ENCODE measurements at places on chromosomes 6 and 20.

GRCh38 chr6:52536424-52536916 lies 40.4 kb downstream of the TRAM2 start:
- DNase-seq, result no peak

DNA sequence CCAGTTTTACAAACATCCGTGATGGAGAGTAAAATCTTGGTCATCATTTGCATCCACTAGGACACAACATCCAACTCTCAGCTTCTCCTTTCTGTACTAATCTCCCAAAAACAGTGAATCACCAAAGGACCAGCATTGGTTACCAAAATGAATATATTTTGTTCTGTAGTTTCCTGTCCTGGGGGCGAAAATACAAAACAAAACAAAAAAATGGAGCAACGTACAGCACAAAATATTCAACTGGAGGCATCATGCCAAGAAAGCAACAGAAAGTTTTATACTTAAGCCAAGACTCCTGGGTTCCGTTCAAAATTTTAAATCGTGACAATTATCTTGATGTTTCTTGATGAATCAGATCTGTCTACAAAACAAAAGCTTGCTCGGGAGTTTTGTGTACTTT lies 126.6 kb upstream of the CCDC28A start:
- no peak for DNase-seq

GRCh38 chr6:1535295-1535694 lies 74.4 kb upstream of the FOXC1 start:
- DNase-seq, result no peak

DNA sequence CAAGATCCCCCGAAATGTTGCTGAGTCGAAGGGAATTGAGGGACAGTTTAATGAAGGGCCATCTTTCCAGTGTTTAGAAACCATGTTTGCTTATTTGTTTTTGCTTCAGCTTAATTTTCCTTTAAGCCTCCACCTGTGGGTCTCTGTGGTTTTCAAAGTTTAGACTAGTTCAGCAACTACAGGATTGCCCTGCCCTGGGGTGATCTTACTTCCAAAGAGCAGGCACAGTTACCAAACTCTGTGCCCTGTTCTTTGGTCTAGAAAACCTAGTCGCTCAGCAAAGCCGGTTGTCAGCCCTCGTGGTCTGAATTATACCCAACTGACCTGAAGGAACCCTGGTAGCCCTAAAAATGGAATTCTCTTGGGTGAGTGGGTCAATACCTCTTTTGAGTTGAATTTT lies 219.2 kb upstream of the GMDS start:
- no peak for DNase-seq

DNA sequence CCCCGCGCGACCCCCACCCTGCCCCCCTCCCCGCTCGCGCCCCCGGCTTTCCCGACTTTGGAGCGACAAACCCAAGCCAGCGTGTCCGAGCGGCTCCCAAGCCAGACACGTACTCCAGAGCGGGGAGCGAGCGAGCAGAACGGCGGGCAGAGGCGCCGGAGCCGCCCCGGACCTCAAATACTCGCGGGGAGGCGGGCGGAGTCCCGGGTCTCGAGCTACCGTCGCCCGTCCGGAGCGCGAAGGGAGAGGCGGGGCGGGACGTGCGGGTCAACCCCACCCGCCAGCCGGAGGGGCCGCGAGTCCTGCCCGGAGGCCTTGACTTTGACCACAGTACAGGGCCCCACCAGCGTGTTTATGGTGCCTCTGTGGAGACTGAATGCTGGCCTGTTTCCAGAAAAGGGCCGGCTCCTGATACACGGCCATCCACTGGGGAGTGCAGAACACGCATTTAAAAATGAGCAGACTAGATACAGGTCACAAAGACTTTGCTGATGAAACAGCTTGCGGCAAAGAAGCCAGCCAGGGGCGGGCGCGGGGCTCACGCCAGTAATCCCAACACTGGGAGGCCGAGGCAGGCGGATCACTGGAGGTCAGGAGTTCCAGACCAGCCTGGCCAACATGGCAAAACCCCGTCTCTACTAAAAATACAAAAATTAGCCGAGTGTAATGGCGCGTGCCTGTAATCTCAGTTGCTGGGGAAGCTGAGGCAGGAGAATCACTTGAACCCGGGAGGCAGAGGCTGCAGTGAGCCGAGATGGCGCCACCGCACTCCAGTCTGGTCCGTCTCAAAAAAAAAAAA lies at the start of gene SERPINB6:
Gene SERPINB6 (minus strand): TSS at position 148 of the 799 bp plus-strand sequence. CDS start 12,235 bp downstream, outside the sequence.
- no peak for DNase-seq

DNA sequence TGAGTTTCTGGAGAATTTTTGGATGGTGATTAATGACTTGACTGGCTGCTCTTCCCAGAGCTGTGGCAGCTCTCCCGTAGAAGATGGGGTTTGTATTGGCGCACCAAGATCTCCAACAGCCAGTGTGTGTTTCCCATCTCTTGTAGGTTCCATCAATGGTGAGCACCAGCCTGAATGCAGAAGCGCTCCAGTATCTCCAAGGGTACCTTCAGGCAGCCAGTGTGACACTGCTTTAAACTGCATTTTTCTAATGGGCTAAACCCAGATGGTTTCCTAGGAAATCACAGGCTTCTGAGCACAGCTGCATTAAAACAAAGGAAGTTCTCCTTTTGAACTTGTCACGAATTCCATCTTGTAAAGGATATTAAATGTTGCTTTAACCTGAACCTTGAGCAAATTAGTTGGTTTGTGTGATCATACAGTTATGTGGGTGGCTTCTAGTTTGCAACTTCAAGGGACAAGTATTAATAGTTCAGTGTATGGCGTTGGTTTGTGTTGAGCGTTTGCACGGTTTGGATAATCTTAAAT lies 50.2 kb downstream of the CSE1L start:
- no peak for DNase-seq

DNA sequence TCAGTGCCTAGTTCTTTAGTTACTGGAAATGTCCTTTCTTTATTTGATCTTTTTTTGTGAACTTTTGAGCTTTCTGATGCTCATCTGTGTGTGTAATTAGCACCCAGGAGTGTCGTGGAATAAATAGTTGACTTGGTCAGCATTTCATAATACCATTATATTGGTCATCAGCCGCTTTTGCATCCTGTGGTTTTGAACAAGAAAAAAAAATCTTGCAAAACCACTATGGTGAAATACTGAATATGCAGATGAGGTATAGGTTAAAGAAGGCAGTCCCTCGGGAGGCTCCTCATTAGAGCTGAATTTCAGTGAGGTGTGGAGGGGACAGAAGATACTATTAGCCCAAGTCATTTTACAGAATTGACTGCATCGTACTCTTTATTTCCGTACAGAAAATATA lies 90.1 kb downstream of the FOXO3 start:
- DNase-seq, result no peak

- DNase-seq, result no peak
Measured at GRCh38 chr6:30304002-30304401, 22.7 kb upstream of the TRIM39 start.

DNA sequence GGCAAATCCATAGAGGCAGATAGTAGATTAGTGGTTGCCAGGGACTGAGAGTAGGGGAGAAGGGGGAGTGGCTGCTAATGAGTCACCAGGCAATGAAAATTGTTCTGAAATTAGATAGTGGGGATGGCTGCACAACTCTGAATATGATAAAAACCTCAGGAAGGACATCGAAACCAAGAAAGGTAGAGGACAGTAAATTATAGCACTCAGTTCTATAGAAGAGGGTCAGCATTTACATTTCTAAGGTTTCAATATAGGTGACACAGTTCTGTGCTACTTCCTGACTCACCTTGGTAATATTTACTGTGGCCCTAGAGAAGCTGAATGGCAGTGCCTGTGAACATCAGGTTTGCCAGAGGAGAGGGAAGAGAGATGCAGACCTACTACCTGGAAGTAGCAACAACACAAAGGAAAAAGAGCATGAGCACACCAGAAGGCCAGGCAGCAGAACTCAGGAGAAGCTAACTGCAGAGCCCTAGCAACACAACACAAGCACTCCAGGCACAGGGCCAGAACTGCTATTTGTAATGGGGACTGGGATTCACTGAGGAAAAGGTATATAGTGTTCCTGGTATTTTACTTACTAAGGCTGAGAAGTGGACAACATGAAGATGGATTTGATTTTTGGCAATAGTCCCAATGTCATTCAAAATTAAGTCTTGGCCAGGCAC lies 75.9 kb downstream of the PLCG1 start:
- DNase-seq, result no peak

GRCh38 chr20:58660855-58661597 lies 9.9 kb downstream of the STX16 start:
- DNase-seq, result no peak

DNA sequence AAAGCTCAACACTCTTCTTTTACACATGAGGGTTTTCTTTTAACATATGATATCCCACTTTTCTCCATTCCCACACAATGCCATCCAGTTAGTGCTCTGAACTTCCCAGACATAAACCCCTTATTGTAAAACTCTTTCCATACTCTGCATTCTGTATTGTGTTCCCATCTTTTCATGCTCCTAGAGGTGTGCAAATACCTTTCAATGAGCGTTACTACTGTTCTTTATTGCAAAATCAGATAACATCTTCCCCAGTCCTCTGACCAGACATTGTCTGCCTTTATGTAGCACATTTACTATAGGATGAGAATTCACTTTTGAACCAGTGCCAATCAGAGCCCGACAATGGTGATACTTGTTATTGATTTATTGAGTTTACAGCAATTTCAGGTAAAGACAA lies 296.2 kb downstream of the GRIK2 start:
- DNase-seq, result no peak

DNA sequence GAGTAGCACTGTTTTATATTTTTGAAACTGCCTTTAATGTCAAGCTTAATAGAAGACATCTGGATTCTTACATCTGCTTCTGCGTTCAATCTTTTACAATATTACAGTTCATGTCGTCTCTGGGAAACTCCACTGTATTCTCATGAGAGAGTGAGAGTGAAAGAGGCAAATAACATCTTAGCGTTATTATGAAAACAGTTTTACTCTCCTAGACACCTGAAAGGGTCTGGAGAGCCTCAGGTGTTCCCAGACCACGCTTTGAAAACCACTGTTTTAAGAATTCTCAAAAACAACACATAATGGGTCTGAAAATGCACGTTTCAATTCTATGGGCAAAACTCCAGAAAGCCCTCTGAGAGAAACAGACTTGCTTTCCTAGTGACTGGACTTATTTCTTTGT lies 63.3 kb downstream of the ARHGAP18 start:
- DNase-seq, result no peak

DNA sequence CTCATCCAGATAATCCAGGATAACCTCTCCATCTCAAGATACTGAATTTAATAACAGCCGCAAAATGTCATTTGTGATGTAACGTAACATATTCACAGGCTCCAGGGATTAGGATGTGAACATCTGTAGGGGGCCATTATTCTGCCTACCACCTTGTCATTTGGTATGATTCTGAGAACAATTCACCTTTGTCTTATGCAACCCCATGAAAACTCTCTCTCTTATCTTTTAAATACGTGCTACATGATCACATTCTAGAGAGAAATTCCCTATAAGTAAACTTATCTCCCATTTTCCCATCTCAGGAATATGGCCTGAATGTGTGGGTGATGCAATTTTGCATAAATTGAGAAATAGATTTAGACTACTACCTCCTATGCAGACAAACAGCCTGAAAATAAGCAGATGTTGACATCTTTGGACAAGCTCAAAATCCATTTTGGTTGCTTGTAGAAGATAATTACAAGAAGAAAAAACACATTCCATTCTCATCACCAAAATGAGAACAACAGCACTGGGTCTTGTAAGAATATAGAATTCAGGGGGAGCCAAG lies 255.4 kb upstream of the STXBP5 start:
- no peak for DNase-seq

- DNase-seq, result no peak
Measured at GRCh38 chr6:14635195-14635594, 517.6 kb downstream of the CD83 start.

DNA sequence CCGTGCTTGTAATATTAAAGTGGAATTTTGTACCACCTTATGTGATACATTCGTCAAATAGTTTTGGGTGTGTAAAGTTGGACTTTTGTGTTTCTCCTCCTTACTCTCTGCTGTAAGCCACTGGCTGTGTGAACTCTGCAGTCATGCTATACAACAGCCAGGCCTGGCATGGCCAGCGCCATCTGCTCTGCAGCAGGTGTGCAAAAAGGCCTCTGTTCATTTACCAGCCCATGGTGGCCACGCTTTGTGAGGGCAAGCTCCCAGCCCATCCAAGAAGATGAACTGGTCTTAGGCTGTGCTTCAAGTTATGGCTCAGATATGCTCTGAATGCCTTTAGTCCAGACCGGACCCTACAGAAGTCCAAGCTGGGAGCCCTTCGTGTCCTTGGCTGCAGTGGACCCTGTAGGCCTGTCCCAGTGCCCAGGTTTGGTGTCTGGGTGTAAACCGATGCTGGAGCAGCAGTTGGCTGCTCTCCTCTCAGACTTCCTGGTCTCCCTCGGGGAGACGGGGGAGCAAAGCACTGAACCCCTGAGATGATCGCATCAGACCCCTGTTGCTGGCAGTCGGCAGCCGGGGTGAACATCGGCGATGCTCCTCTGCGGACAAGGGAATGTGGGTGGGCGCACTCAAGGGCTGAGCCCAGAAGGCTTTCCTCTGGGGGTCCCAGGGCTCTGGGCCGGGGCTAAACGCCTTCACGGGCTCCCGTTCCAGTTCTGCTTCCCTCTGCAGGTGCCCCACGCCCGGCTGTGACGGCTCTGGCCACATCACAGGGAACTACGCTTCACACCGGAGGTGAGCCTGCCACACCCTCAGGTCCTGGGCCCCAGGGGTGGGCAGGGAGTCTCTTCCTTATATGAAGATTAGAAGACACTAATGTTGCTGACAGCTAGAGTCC lies 28.6 kb upstream of the PCMTD2 start:
- no peak for DNase-seq

DNA sequence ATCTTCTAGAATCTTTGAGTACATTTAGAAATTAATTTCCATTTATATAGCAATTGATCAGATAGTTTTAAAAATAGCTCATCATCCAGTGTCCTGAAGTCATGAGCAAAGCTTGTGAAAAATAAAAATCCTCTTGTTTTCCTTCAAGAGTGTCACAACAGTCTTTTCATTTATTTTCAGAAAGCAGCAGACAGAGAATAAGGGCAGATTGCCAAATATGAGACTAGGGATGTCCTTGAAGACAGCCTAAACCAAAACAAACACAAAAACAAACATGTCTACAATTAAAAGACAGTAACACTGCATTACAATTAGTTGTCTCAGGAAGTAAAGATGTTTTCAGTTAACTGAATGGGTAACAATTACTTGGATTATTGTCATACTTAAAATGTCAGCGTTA lies 682.8 kb downstream of the TFAP2A start:
- DNase-seq, result no peak

DNA sequence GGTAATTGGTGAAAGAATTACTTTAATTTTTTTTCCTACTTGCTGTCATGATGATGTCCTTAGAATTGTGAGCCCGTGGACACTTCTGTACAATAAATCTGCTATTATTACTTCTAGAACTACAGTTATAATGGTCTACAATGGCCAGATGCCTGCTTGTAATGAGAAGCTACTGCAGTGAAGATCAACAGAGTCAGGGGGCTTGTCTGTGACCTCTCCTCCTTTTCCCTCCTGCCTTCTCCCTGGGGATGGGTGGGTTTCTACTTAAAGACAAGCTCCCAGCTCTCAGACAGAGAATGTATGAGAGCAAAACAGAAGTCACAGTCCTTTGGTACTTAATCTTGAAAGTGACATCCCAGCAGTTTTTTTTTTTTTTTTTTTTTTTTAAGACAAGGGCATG lies 13.2 kb upstream of the PANK2 start:
- DNase-seq, result no peak

- DNase-seq, result no peak
Measured at GRCh38 chr20:58243653-58244410, 15.4 kb upstream of the ANKRD60 start.

- no peak for DNase-seq
Measured at GRCh38 chr20:64041040-64041780, 5.2 kb downstream of the C20orf204 start.

- no peak for DNase-seq
Measured at GRCh38 chr6:160955508-160956295, 35.9 kb upstream of the MAP3K4 start.
